ENCODE measurements at places on chromosomes 2 and 18.

DNA sequence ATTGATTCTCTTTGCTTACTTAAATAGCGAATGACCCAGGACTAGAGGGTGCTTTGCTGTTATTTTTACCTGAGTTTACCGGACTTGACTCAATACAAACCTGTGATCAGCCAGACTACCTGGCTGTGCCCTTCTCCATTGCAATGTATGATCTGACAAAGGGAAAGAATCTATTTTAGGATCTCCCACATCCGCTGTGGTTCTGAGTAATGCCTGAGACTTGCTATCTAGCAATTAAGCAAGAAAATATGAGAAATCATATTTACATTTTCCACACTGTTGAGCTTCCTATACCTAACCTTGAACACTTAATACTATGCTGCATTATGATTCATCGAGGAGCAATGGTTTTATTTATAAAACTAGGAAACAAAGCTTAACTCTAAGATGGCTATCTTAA lies 215.2 kb downstream of the RAD51AP2 start:
- peak; percentile 68 for DNase-seq

GRCh38 chr2:12606472-12607000 lies 110.2 kb upstream of the TRIB2 start:
- peak; percentile 56 for DNase-seq

DNA sequence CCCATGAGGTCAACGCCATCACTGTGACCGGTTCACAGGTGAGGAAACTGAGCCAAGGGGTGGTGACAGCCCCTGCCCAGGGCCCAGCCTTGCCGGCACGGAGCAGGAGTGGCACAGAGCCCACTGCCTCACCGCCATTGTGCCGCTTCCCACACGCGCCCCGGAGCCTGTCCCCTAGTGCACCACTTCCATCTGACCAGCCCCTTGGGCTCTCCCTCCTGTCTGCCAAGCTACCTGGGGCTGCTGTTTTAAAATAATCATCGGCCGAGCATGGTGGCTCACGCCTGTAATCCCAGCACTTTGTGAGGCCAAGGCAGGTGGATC lies 49.7 kb upstream of the GLI2 start:
- DNase-seq: no peak

GRCh38 chr18:1464444-1465217 lies 560.0 kb downstream of the ADCYAP1 start:
- no peak for DNase-seq

DNA sequence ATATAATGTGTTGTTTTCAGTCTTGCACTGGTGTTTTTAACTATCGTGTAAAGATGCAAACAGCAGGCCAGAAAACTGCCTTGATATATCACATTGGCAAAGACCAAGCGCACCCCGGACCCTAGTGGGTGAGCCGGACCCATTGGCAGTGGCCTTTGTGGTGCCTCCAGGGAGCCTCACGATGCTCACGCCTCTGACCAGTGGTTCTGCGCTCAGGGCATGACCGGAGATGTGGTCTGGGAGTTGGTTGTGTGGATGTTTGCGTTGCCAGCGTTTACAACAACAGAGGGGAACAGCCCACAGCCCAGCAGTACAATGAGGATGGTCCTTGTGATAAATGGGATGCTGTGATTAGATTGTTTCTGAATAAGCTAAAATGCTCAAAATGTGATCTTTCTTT lies 32.6 kb downstream of the NFATC1 start:
- DNase-seq: no peak

DNA sequence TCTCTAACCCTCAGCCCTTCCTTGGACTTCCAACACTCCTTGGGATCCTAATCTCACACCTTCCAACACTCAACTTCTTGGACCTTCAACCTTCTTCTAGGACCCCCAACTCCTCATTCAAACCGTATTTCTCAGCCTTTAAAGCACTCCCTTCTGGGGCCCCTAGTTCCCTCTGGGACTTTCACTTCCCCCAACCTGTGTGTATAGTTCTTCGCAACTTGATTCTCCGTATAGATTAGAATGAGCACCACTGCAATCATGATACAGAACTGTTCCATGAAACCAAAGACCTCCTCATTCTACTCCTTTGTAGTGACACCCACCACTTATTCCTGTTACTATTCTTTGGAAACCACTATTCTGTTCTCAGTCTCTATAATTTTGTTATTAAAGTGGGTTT lies 62.0 kb upstream of the NFU1 start:
- DNase-seq: no peak

- no peak for DNase-seq
Observed at GRCh38 chr2:221262651-221263050, 309.5 kb downstream of the EPHA4 start.

- peak; percentile 2 for DNase-seq
Observed at GRCh38 chr18:28412521-28412920, 235.6 kb upstream of the CDH2 start.

- no peak for DNase-seq
Observed at GRCh38 chr2:98926601-98927000, 9.4 kb downstream of the CRACDL start.

- DNase-seq: no peak
Observed at GRCh38 chr2:240823449-240824336, 3.7 kb upstream of the KIF1A start.

DNA sequence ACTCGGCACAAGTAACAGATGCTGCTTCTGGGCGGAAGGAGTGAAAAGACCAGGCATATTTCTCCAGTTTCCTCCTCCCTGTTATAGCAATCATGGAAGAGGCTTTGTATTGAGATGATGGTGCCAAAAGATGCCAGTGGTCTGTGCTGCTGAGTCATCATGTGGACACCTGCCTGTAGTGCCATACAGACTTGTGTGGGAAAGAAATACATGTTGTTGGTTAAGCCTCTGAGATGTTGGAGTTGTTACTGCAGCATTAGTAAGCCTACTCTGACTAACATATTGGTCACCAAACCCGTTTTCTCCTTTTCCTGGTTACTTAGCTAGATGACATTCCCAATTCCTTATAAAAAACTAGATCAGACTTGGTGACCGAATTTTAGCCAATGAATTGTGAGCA lies 356.9 kb downstream of the ZNF521 start:
- no peak for DNase-seq

DNA sequence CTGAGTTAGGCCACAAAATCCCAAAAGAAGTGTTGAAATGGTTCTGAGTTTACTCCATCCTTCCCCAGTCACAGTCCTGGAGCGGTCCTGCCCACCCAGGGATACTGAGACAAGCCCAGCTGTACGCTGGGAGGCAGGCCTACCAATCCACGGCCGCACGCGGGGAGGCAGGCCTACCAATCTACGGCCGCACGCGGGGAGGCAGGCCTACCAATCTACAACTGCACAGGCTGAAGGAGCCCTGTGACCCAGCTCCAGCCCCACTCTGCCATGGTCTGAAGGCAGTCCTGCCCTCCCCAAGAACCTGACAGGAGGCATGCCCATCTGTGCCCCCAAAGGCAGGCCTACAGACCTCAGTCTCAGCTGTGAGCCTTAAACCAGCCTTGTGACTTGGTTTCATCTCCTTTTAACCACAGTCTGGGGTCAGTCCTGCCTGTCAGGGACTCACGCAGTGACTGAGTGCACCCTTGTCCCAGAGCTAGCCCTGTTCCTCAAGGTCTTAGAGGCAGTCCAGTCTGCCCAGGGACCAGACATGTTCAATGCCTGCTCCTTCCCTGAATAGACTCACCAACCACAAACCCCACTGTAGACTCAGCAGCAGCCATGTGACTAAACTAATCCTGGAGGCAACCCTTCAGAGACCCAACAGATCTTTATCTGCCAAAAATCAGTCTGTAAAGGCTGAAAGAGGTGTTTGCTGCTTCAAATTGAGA lies 36.8 kb downstream of the GPC1 start:
- no peak for DNase-seq

DNA sequence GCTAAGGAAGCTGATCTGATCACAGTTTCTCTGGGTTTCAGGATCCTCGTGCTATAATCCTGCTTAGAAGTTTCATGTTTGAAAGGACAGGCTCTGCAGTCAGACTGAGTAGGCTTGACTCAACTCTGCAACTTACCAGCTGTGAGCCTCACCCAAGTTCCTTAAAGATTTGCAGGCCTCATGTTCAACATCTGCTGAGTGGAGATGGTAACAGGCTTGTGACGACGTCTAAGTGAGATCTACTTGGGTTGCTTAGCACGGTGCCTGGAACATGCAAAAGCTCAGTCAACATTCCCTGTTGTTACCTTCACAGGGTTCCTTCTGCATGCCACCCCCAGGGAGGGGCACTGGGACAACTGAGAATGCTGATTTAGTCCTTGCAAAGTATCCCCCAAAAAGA lies 164.2 kb downstream of the C1D start:
- no peak for DNase-seq

- DNase-seq: no peak
Observed at GRCh38 chr2:101864426-101864825, 127.3 kb upstream of the IL1R2 start.

GRCh38 chr18:5969989-5970403 lies 74.7 kb upstream of the TMEM200C start:
- no peak for DNase-seq

- DNase-seq: no peak
Observed at GRCh38 chr2:217436386-217436785, 566.4 kb downstream of the TNS1 start.

DNA sequence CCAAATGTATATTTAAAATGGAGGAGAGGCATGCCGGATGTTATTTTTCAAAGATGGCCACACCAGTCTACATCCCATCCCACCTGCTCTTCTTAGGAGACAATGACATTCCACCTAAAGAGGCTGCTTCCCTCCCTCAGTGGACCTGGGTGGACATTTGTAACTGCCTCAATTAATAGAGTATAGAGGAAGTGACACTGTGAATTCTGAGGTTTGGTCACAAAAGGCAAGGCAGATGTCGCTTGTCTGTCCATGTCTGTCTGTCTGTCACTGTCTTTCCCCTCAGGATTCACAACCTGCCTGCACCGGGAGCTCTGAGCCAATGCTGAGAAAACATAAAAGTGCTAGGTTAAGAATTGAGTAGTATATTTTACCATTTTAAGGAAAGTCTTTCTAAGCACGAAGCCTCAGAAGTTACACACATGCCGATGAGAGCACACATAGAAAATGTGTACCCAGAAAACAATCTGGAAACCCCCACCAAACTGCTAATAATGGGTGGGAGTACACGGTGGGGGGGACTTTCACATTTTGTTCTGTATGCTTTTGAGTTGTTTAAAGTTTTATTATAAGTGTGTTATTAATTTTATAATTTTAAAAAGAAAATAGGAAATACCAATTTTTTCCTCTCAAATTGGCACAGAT lies 21.0 kb downstream of the MIB1 start:
- DNase-seq: no peak

GRCh38 chr2:206670531-206671319 lies 28.4 kb downstream of the FAM237A start:
- DNase-seq: no peak

DNA sequence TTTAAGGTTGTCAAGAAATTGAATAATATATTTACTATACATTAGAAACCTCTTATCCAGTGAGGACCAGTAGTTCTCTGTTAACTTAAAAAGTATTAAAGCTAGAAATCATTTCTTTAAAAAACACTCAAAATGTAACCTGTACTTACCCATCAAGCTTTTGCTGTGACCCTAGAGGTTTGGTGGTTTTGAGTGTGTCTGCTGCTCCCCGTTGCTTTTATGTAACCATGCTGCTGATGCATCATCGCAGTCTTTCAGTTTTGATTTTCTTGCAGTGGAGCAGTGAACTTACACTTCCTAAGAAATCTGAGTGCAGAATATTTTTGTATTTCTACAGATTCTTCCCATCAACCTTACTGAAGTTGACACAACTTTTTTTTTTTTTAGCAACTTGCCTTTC lies 34.2 kb downstream of the MRPS9 start:
- DNase-seq: no peak

- peak; percentile 21 for DNase-seq
Observed at GRCh38 chr2:189982780-189983394, 79.6 kb downstream of the MSTN start.

DNA sequence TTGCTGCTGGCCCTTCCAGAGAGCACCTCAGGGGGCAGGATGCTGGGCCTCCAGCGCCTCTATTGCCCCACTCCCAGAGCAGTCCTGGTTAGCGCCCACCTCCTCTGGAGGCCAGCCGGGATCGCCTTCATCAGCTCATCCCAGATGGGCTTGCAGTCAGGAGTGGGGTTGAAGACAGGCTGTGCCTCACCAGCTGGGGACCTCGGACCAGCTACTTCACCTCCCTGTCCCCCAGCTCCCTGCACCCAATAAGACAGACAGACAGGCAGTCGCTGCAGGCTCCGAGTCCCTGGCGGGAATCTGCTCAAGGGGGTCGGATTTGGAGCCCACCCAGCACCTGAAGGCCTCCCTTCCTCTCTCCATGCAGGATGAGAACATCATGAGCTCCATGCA lies 18.9 kb upstream of the FAHD2A start:
- DNase-seq: no peak

DNA sequence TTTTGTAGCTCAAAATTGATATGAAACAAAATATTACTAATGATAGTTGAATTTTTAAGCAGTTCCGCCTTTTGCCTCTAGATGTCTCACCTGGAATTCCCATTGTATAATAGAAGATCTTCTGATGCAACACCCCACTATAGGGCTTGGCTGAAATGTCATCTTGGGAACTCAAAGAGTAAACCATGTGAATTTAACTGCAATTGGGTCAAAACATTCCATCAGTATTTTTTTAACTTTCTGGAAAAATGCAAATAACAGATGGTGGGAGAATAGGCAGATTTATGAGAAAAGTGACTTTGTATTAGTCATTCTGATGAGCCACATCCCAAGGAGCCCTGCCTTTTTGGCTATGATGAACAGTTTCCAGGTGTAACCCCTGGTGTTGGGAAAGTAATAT lies 489.9 kb downstream of the NYAP2 start:
- peak; percentile 92 for DNase-seq

DNA sequence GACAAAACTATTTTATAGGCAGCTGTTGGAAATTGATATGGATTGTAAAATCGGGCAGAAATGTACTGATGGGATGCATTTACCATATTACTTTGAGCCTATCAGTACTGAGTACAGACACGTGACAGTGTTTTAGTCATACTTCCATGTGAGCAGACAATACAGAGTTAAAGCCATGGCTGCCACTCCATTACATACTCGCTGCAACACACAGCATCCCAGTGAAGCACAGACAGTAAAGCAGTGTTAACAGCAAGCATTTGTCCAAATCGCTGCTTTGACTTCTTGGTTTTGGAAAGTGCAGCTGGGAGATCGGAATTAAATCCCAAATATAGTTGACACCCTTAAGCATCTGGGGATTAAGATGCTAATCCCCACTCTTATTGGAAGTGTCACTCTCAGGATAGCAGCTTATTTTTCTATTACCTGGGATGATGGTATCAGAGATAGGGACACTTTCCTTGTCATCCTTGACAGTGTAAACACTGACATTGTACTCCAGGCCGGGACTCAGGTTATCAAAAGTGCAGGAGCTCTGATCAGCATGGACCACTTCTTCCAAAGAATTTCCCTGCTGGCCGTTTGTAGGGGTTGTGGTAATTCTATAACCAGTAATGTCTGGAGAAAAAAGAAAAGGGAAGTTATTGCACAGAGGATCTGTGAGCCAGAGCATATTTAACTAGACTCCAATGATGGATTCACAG lies 41.6 kb downstream of the FN1 start:
- DNase-seq: no peak

- no peak for DNase-seq
Observed at GRCh38 chr18:14978191-14978590, 230.2 kb downstream of the ANKRD30B start.

- DNase-seq: no peak
Observed at GRCh38 chr2:47309472-47309951, 93.4 kb upstream of the MSH2 start.
